WERI-Rb-1 (cell line): ENCODE measurements at places on chromosomes 13 and 19.

GRCh38 chr13:27619093-27619727 is 1.1 kb downstream of the LNX2 start:
- no peak for DNase-seq

- no peak for DNase-seq
Observed at GRCh38 chr19:2103045-2103707, 6.5 kb downstream of the IZUMO4 start.

GRCh38 chr13:46197299-46198048 is 14.3 kb upstream of the LRRC63 start:
- no peak for DNase-seq

GRCh38 chr19:12789904-12790619 is 1.2 kb upstream of the JUNB start:
- DNase-seq, result peak; percentile 98

DNA sequence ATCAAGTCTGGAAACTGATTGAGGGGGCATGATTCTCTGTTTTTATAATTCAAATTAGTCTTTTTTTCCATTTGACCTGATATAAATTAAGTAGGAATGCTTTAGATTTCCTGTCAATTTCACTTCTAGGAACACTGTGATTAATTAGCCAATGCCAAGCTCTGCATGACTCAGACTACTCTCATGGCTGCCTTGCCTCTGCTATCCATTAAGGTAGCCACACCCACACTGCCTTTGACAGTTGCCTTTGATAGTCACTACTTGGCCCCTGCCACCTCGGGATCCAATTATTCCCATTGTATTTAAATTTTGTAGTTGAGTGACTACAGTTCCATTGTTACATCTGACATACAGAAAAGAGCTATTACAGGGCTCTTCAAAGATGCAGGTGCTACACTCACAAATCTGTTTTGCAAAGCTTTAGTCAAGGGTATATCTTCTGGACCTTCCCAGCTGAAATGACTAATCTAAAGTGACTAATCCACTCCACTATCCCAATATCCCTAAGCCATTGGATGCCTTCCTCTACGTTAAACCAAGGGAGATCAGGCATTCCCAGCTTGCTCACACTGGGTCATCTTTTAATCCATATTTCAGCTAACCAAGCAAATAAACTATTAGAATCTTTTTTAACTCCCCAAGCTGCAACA is 1193.1 kb upstream of the MIR17HG start:
- DNase-seq, result no peak

GRCh38 chr19:39132344-39132969 is 6.9 kb downstream of the PAK4 start:
- no peak for DNase-seq

GRCh38 chr13:96519380-96519779 is 429.5 kb downstream of the HS6ST3 start:
- DNase-seq, result no peak

DNA sequence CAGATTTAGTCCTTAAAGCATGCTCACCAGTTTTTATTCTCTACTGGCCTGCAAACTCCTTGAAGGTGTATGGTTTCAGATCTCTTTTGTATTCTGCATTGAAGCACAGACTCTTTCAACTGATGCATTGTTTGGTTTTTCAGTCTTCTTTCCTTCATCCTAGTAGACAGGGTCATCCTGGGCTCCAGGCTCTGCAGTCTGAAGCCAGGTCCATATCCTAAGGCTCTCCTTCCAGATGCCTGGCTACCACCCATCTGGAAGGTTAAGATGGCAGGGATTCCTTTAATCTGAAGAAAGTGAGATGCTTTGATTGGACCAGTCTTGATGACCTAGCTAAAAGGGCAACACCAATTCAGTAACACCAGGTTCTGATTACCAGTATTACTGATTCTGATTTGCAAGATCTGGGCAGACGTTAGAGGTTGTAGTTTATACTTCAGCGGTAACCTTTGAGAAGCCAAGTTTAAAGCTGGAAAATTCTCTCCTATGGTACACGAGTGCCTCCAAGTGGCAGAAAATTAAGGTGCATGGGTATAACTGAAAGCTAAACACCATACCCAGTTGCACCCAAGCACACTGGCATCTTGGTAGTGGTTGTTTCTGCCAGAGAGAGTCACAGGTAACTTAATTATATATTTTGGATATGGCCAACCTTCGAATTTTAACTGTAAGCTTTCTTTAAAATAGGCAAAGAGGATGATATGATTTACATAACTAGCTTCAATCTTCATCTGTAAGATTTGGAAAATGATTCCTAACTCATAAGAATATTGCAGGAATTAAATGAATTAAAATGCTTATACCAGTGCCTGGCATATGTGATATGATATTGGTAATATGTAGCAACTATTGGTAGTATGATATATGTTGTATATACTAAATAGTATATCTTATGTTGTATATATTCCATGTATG is 1651.9 kb upstream of the MIR17HG start:
- peak; percentile 69 for DNase-seq

DNA sequence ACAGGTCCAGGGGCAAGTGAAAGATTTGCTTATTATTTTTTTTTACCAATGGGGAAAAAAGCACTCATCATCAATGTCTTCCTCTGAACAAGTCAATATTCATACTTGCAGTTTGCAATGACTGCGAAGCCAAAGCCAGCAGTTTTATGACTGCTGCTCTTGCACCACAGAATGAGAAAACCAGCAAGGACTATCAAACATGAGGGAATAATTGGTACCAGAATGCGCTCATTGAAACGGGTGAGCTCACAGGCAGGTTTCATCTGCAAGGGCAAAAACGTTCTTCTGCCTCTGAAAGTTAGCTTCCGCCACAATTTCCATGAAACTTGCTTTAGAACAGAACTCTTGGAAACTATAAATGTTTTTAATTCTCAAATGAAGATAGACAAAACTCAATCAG is 5.5 kb downstream of the DLEU7 start:
- DNase-seq, result no peak

DNA sequence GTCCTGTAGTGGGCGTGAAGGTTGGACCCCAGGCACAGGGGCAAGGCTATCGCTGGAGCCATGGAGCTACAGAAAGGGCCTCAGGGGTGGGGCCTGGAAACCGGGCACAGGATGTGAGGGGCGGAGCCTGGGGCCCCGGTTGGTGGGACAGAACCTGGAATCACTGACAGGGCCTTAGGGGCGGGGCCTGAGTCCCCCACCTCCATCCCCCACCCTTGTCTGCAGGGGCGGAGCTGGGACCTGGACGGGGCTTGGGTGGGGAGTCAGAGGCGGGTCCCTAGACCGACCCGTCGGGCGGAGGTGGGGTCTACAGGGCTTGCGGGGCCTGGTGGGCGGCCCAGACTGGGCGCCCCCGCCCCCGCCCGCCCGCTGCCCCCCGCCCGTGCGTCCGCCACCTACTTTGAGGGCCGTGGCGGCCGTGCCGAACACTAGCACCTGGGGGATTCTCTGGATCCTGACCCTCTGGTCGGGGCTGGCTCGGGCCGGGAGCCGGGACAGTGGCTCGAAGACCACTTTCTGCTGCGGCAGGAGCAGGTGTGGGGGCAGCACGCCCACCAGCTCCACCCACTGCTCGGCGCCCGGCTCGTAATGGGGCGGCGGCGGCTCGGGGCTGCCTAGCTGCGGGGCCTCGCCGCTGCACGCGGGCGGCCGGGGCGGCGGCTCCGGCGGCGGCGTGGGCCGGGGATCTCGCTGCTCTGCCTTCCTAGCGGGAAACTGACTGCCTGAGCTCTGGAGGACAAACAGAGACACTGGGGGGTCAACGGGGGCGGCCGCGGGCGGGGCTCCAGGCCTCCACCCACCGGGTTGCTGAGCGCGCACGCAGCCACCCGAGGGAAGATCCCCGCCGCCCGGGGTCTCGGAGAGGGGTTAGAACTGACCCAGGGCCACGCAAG is 26.3 kb downstream of the DCAF15 start:
- DNase-seq, result peak; percentile 41

DNA sequence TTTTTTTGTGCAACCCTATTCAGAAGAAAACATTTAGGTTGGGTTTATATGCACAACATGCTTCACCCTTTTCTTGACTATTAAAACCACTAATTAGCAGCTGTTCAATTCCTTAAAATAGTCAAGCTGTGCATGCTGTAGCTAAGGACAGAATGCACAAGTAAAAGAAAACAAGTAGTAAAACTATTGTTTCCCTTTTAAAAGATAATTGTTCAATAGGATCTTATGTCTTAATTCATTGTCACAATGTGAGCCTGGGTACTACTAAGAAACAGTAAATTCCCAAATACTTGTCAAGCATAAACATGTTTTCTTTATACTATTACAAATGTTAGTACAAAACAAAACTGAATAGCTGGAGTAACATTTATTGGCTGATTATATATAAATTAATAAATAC is 32.6 kb upstream of the MIR17HG start:
- DNase-seq, result no peak

GRCh38 chr13:112248406-112248760 is 127.8 kb upstream of the SPACA7 start:
- no peak for DNase-seq

- no peak for DNase-seq
Observed at GRCh38 chr13:110856942-110857835, 57.7 kb downstream of the ANKRD10 start.

DNA sequence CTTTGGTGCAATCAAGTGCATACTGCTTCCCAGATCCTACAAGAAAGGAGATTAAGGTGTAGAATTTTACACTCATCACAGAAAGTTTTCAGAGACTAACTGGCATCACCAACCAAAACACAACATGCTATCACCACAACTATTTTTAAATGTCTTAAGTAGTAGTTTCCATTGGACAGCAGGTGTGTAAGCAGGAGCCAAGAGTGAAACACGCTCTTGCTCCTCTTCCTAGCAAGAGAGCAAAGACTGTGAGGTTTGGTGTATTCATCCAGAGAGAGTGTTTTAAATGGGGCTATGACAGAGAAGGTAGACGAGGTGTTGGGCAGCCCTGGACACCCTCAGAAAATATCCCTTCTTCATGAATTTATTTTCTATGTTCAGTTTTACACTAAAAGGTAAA is 12.5 kb upstream of the LILRA4 start:
- DNase-seq, result no peak

GRCh38 chr13:23381866-23382265 is 51.6 kb downstream of the SACS start:
- no peak for DNase-seq

DNA sequence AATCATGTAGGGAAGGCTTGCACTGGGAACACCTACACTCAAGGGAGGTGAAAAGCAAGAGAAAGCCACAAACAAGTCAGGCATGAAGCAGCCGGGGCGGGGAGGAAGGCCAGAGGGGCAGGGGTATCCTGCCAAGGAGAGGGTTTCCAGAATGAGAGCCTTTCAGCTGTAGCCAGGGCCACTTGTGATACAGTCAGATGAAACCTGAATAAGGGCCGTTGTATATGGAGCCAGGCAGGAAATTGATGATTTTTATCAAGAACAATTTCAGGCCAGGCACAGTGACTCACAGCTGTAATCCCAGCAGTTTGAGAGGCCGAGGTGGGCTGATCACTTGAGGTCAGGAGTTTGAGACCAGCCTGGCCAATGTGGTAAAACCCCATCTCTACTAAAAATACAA is 4.4 kb downstream of the TRPM4 start:
- DNase-seq, result no peak

- DNase-seq, result no peak
Observed at GRCh38 chr13:31940076-31940475, 91.5 kb upstream of the FRY start.

- DNase-seq, result peak; percentile 64
Observed at GRCh38 chr13:27336014-27336673, 65.5 kb downstream of the RASL11A start.

- no peak for DNase-seq
Observed at GRCh38 chr13:87535911-87536310, 135.3 kb upstream of the SLITRK5 start.

DNA sequence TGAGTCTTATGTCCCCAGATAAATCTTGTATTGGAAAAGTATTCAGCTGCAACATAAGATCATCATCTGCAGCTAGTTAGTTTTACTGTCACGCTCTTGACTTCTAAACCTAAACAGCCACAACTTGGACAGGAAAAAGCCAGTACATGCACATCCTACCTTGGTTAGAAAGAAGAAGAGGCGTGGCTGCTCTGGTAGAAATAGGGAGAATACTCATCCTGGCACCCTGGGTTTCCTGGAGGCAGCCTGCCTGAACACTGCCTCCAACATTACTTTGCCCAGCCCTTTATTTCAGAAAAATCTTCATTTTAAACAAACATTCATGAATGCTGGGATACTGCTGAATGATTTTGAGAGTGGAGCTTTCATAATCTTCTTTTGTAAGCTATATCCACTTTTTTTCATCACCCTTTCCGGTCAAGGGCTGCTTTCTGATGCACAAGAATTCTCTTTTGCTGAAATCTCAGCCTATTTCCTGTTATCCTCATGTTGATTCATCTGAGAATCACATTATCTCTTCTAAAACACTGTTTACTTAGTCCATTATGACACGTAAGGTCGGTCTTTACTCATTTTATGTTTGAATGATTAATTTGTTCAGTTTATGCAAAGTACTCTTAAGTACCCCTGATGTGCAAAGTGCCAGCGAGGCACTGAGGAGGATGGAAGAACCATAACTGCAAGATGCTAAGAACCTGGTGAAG is 55.2 kb downstream of the STARD13 start:
- no peak for DNase-seq

DNA sequence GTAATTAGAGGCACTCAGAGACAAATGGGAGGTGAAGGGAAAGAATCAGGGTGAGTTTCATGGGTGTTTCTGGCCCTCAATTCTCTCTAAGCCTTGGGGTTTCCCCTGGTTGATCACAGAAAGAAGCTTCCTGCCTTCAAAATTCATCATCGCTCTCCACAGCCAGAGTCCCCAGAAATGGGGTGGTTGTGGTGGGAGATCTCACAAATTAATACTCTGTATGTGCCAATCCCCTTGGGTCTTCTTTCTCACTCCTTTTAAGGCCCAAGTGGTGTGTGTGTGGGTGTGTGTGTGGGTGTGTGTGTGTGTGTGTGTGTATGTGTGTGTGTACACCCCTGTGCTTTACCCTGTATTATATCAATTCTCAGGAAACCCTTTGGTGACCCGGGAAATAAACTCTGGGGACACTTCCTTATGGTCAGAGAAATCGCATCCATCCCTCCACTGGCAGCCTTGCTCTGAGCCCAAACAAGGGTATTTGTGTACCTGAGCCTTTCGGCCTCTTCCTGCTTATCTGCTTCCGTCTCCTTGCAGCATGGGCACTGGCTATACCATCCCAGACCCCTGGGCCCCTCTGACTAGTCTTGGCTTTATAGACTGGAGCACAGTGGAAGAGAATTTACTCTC is 2.8 kb upstream of the FCGBP start:
- DNase-seq, result no peak

DNA sequence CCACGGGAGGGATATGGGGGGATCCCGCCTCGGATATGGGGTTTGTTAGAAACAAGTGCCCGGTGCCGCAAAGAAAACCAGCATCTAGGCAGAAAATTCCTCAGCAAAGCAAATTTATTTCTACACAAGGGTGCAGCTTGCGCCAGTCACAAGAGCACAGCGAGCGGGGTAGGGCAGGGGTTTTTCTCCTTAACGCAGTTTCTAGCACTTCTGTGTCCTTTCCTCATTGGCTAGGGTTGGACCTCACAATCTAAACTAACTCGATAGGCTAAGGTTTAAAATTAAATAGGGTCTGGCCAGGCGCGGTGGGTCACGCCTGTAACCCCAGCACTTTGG is 595 bp downstream of the ZNF440 start:
- DNase-seq, result no peak

GRCh38 chr13:102701331-102701730 is 6.5 kb upstream of the METTL21C start:
- DNase-seq, result no peak
